Smooth muscle cell of bladder (primary cell): ENCODE measurements at places on chromosomes 5 and 9. TPM values are rescaled to one million over a fixed set of nuclear protein-coding genes. Genes with fewer than 3 reads are reported as not detected.

Gene RFESD
- total RNA-seq = 1.7 and 3.2 TPM in 2 replicates

Gene ANKRD20A1
- under 0.01 and 0.14 TPM in 2 replicates for total RNA-seq

Gene GABRB2
- under 0.01 TPM in 1 of 2 replicates, not detected in the other for total RNA-seq

Gene ELAVL2
- total RNA-seq = 0.09 and 0.14 TPM in 2 replicates

Gene CETN3
- total RNA-seq = 8.5 and 17.1 TPM in 2 replicates

Gene FAM169A
- under 0.01 and 0.09 TPM in 2 replicates for total RNA-seq

Gene SPAG8
- total RNA-seq = 0.71 and 1.2 TPM in 2 replicates

Gene FOXD1
- 0.28 and 0.65 TPM in 2 replicates for total RNA-seq

Gene DOLK
- total RNA-seq = 28.7 and 40.1 TPM in 2 replicates
